HT-29 (cell line): ENCODE measurements at places on chromosomes 3 and 15. TPM values are rescaled to one million over a fixed set of nuclear protein-coding genes. Genes with fewer than 3 reads are reported as not detected.

- no peak for DNase-seq
These were observed 5.4 kb downstream of the CRABP1 start for GRCh38 chr15:78345396-78346125.

GRCh38 chr3:123767564-123768292 is 116.4 kb downstream of the MYLK start:
- no peak for DNase-seq

Gene TM4SF4
- 903 and 981 TPM in 2 replicates for total RNA-seq

Gene KNG1
- total RNA-seq: not detected in 2 replicates

Gene PIF1
- total RNA-seq: 66.2 and 77.4 TPM in 2 replicates

Gene UCN2
- total RNA-seq: not detected in 2 replicates

Gene FAM81A
- 12.3 and 17.9 TPM in 2 replicates for total RNA-seq
